Hematopoietic multipotent progenitor cell treated with erythropoietin and hydrocortisone succinate and interleukin-3 and kit ligand, for 4 days (in vitro differentiated cells): ENCODE measurements at places on chromosomes 2 and 18.

GRCh38 chr18:79642626-79643025 is 37.0 kb upstream of the CTDP1 start:
- DNase-seq = peak; percentile 67

- no peak for DNase-seq
These were observed 23.8 kb upstream of the TEX44 start for GRCh38 chr2:231568785-231569435.

- DNase-seq = no peak
These were observed 159.3 kb upstream of the SLC8A1 start for GRCh38 chr2:40611196-40611595.

- no peak for DNase-seq
These were observed 63.6 kb downstream of the TRABD2A start for GRCh38 chr2:84817239-84817655.

- no peak for DNase-seq
These were observed 750.2 kb downstream of the SLC4A3 start for GRCh38 chr2:220377482-220378155.

DNA sequence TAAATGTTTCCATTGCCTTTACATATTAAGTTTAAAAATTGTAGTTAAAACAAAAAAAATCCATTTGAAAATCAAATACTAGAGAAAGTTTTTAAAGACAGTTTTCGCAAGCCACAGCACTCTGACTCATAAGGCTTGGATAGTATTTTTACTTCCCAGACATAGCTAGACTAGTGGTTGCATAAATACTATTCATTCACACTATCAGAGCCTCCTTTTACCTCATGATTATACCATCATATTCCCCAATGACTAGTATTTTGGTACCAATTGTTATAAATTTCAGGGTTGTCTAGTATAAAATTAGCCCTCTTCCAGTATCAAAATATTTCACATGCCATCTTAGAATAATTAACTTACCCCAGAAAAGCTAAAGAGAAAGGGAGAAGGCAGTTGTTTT is 393.5 kb downstream of the ERBB4 start:
- no peak for DNase-seq

- no peak for DNase-seq
These were observed 61.7 kb downstream of the ASB1 start for GRCh38 chr2:238488347-238488826.

DNA sequence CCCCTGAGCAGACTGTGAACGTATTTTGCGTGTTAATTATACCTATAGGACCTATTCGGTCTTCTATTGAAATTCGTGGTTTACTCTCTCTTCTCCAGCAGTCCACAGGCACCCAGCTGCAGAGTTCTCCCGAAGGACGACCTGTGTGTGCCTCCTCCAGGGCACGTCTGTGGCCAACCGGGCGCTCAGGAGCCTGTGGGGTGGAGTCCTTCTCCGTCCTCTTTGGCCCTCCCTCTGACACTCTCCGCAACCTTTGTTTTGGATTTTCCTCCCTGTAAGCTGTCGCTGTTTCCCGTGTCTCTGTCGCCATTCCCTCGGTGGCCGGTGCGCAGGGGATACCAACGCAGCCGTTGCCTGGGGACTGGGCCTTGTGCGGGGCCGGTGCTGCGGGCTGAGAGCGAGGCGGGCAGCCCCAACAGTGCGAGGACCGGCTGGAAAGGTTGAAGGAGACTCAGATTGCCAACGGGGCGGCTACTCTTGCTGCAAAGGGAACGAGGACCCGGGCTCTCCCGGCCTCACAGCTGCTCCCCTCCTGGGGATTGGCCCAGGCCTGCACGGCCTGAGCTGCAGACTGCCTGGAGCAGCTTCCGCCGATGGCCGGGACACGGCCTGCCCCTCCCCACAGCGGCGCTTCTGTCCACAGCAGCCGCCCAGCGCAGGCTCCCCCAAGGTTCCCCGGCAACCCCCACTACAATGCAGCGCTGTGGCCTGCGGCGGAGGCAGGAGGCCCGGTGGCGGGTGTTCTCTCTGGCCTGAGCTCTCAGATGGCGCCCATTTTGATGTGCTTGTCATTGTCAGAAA is 221.0 kb downstream of the MTX2 start:
- no peak for DNase-seq

- no peak for DNase-seq
These were observed 1.4 kb upstream of the GAD1 start for GRCh38 chr2:170815311-170815710.

- DNase-seq = no peak
These were observed 195.1 kb downstream of the RTP5 start for GRCh38 chr2:242064364-242065250.

GRCh38 chr2:122480501-122481243 is 725.2 kb downstream of the TSN start:
- DNase-seq = no peak

DNA sequence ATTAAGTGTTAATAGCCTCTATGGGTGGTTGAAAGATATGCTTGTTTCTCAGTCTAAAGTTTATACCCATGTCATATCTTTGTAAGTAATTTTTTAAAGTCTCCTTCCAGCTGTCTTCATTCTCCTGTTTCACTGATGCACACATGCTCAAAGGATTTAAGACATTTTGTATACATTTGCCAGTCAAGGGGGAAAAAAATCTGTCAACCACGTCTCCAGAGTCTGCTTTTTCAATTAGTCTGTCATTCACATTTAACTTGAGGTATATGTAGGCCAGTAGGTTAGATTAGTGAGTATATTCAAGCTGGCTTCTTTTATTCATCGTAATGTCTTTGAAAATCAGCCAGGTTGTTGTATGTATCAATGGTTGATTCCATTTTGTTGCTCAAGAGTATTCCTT is 193.5 kb downstream of the MCFD2 start:
- DNase-seq = no peak

DNA sequence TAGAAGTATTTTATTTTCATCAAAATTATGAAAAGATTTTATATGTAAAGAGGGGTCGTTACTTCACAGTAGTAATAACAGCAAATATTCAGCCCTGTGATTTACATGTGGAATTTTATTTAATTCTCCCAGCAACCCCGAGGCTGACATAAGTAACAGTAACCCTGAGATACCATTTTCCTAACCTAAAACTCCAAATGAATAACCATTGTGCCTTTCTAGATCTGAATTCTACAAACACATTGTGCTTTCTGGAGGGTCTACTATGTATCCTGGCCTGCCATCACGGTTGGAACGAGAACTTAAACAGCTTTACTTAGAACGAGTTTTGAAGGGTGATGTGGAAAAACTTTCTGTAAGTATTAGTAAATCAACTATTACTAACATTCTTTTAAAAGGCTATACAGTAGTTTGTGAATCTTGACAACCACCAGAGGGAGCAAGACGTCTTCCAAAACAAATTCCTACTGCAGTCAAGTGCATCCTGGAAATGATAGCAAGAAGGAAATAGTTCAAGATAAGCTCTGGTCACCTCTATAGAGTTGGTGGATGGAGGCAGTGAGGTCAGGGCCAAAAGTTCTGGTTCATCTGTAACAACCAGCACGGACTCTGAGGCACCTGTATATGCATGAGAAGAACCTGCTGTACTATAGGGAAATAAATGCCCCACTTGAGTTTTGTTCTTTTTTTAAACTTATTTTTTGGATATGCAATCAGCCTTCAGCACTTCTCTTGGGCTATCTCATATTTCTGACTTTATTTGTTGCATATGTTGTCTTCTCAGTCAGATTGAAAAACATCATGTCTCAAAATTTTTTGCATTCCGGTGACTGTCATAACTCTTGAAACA is 37.4 kb downstream of the ACTR2 start:
- peak; percentile 81 for DNase-seq

GRCh38 chr2:54954705-54955357 is 95.4 kb downstream of the RTN4 start:
- peak; percentile 46 for DNase-seq

- DNase-seq = peak; percentile 83
These were observed 10.1 kb downstream of the SRSF7 start for GRCh38 chr2:38740851-38741731.

DNA sequence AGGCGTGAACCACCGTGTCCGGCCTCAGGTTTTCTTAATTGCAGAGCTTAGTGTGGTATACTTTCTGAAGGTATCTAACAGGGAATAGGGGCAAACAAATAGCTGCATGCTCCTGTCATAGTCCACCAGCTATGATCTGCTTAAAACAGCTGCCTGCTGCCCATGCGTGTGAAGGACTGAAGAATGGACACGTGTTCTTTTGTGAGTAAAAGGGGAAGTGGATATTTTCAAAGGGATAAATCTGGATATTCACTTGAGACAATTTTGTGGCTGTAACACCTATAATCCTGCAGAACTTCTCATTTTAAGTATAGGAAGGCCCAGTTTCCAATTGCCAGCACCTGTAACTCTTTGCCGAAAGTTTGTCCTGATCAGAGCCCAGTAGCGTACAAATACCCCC is 44.7 kb downstream of the TRPM8 start:
- no peak for DNase-seq

GRCh38 chr2:68776124-68776523 is 41.5 kb downstream of the ARHGAP25 start:
- DNase-seq = peak; percentile 69

- peak; percentile 20 for DNase-seq
These were observed 178.9 kb downstream of the GFPT1 start for GRCh38 chr2:69208023-69208595.
